ENCODE measurements at places on chromosomes 13 and 19.

GRCh38 chr13:39306639-39307589 is 268.7 kb downstream of the NHLRC3 start:
- peak; percentile 42 for DNase-seq

DNA sequence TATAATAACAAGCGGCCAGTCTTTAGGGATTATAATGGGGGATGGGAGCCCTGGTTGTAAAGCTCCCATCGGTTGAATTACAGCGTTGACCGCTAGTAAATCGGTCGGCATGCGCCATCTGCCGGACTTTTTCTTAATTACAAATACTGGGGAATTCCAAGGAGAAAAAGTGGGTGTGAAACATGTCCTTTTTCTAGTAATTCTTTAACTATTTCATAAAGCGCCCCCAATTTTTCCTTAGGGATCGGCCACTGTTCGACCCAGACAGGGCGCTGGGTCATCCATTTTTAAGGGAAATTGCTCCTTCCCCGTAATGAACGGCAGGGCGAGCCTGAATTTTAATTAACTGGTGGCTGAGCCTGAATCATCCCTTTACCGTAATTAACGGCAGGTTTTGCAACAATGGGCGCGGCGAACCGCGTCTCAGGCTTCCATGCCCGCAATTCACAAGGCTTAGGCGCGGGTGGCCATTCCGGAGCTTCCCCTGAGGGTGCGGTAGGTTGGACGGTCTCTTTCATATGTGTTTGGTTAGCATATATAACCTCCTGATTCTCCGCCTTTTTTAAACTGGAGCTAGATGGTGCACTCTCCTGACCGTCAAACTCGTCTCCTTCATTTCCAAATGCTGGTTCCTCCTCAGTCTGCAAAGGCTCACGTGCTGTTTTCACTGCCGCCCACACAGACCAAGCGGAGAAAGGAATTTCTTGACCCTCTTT is 30.2 kb upstream of the EVI5L start:
- peak; percentile 84 for DNase-seq

- DNase-seq = peak; percentile 55
Measured at GRCh38 chr19:17052439-17052838, 22.8 kb downstream of the HAUS8 start.

DNA sequence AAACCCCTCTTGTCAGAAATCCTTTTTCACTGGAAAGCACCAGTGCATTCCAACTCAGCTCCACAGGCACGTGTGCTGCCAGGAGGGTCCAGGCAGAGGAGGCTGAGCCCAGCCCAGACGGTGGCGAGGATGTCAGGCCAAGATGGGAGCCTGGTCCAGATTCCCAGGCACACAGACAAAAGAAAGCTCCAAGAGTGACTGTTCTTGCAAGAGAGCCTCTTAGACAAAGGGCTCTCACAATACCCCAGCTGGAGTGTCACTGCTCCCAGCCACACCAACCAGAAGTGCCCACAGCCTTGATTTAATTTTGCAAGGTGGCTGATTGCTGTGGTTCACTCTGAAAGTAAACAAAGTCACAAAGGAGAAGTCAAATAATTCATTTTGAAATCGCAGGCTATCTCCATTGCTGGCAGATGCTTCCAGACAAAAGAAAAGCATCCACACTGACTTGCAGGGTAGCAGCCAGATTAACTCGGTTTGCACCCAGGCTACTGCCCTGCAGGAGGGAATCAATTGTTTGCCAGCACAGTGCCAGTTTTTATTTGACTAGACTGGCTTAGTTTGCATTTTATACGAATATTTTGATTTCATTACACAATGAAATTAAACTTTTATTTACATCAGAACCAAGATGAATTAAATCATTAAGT is 95.1 kb downstream of the RAB20 start:
- DNase-seq = peak; percentile 71

GRCh38 chr13:27354379-27354778 is 70.0 kb upstream of the GTF3A start:
- DNase-seq = no peak

DNA sequence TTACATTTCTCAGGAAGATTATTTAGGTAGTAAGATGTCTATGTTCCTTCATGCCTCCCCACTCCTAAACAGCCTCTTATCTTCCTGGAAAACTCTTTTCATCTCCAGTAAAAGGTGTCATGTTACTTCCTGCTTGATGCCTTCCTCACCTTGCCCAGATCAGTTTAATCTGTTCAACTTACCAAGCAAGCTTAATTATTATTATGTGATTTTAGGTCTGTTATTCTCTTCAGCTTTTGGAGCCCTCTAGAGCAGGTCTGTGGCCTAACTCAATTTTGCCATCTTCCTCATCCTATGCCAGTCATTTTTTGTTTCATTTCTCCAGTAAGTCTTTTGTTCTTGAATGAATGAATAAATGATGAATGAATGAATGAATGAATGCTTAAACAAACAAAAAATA is 528.4 kb downstream of the DCT start:
- peak; percentile 71 for DNase-seq

GRCh38 chr13:108185223-108185622 is 30.1 kb downstream of the LIG4 start:
- DNase-seq = no peak

DNA sequence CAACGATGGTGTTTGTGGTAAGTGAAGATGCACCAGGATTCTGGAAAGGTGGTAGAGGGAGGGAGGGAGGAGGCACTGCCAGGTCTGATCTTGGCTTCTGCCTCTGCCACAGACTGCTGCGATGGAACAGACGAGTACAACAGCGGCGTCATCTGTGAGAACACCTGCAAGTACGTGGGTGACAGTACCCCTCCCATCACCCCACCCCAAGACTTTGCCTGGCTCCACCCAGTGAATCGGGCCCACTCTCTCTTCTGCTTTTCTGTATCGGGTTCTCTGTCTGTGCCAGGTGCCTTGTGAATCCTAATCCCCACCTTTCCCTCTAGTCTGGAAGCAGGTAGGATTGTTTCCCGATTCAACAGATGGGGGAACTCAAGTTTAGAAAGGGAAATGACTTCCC is 2.5 kb downstream of the PRKCSH start:
- DNase-seq = no peak

DNA sequence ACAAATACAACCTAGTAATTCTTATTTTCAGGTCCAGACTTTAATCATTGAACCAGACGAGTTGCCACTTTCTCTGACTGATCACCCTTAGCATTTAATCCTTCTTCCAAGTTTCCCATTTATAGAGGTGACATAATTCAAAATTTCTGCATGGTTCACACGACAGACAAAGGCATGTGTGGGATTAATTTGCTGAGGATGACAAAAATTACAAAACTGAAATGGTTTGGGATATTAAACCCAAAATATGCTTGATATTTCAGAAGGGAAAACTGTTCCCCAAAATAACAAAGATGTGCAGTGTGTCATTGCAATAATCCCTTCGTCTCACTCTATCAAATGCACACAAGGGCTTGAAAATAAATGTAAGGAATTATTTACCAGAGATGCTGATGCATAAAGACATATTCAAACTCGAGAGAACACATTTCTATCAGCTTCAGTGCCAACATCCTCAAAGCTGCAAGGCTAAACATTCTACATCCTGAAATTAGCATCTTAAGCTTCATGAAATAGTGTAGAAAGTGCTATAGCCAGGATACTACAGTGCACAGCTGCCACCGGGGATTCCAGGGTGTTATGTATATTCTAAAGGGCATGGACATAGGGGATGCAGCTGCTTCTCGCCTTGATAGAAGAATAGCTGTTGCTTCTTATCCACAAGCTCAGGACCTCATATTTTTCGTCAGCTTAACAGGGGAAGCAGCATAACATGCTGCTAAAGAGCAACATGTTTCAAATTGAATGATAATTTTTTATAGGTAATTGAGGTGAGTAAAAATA is 198.7 kb upstream of the SLITRK1 start:
- DNase-seq = no peak

DNA sequence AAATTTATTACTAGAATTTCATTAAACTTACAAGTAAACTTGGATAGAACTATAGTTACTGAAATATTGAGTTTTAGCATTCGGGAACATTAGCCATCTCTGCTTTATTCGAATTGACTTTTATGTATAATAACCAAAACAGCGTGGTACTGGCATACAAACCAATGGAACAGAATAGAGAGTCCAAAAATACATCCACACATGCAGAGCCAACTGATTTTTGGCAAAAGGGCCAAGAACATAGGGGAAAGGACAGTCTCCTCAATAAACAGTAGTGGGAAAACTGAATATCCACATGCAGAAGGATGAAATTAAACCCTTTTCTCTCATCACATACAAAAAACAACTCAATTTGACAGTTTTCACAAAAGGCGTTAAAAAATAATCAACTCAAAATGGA is 84.3 kb downstream of the EPSTI1 start:
- no peak for DNase-seq

DNA sequence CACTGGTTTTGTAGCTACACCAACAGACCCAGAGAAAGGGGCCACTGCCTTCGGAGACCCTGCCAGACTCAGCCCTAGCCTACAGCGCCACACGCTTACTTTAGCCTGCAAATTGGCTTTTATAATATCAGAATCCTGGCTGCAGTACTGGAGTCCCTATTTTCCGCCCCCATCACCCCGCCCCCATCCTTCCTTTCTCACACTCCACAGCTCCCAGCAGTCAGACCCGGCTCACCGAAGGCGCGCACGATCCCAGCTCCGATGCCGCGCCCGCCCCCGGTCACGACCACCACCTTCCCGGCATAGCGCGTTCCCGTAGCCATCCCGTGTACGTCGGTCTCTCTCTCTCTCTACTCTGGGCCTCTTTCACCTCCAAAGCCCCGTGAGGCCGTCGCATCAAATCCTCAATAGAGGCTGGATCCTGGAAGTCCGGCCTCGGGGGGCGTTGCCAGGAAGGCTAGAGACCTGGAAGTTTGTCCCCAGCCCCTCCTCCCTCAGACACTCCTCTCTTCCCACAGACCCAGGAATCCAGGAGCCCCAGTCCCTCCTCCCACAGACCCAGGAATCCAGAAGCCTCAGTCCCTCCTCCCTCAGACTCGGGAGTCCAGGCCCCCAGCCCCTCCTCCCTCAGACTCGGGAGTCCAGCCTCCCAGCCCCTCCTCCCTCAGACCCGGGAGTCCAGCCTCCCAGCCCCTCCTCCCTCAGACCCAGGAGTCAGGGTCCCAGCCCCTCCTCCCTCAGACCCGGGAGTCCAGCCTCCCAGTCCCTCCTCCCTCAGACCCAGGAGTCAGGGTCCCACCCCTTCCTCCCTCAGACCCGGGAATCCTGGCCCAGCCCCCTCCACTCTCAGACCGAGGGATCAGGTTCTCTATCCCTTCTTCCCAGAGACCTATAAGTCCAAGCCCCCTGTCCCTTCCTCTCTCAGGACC is at the start of gene HSD17B14:
Gene HSD17B14 (minus strand): TSS at position 403 of the 929 bp plus-strand sequence. CDS start 80 bp downstream, at position 323.
- peak; percentile 62 for DNase-seq

DNA sequence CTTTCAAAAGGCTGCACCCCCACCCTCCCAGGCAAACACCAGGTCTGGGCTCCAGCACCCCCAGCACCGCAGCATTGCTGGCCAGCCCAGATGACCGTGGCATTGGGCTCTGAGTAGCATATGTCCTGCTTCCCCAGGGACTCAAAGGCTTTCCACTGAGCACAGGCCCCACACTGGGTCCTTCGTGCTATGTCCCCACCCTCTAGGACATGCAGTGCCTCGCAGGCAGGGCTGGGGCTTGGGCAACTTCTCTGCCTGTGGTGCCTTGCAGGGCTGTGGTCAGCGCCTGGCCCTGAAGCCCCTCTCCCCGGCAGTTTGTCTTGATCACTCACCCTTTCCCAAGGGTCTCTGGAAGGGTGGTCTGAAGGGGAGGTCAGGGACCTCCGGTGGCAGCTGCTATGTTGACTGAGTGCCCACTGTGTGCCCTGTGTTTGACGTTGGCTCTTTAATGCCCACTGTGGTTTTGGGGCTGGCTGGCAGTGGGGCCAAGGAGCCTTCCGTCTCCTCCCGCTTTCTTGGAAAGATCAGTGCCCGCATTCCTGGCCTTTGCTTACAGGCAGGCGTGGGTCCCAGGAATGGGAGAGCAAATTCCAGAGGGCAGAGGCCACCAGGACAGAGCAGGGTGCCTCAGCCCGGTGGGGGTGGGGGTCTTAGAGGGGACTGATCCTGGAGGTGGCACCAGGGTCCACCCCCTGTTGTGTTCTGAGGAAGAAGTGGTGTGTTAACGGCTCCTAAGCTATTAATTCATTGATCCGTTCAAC is 20.3 kb upstream of the CRTC1 start:
- DNase-seq = no peak

DNA sequence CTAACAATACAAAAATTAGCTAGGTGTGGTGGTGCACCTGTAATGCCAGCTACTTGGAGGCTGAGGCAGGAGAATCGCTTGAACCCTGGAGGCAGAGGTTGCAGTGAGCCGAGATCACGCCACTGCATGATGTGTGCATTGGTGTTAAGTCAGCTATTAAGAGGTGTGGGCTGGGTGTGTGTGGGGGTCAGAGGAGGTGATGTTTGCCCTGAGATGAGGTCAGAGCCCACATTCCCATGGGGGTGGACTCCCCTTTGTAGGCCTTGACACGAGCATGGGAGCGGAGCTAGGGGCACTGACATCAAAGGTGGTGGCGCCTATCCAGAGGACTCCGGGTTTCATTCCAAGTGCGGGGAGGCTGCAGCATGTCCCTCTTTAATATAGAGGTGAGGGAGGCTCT is 34.6 kb upstream of the LDLR start:
- DNase-seq = no peak

- peak; percentile 2 for DNase-seq
Measured at GRCh38 chr13:21435687-21436151, 23.4 kb downstream of the ZDHHC20 start.

- peak; percentile 67 for DNase-seq
Measured at GRCh38 chr13:68745502-68745901, 1362.1 kb upstream of the ATXN8OS start.

DNA sequence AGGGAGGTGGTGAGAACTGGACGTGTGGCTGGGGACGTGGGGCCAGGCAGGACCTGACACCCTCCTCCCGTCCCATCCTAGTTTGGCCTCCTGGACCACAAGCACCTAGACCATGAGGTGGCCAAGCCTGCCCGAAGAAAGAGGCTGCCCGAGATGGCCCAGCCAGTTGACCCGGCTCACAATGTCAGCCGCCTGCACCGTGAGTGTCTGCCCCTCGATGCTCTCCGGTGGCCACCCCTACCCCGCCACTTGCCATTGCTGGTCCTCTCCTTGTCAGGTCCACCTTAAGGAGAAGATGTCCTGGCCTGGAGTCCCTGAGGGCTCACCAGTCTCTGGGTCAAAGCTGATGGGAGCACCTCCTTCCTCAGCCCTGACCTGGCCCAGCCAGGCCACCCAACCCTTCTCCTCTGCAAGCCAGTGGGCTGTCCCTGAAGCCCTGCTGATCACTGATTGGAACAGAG is 2.2 kb downstream of the ANGPTL4 start:
- DNase-seq = no peak

GRCh38 chr19:40801426-40802299 is 2.7 kb downstream of the EGLN2 start:
- DNase-seq = no peak

GRCh38 chr13:42055500-42056085 is 7.1 kb downstream of the DGKH start:
- DNase-seq = no peak

DNA sequence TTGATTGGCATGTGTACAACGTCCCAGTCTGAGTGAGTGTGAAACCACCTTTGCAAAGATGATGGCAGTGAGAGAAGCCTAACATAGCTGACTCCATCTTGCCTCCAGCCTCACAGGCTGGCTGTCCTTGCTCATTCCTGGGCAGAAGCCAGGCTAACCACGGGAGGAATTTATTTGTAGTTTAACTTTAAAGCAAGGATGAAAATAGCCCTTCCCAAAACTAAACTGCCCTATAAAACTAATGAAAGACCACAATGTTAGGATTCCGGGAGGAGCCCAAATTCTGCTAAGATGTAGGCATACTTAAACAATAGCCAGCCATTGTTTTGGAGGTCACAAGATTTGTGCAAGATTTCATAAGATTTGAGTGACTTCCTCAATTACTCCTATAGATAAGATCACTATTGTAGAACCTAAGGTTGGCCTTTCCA is 96.6 kb upstream of the LSM14A start:
- no peak for DNase-seq
